Naive thymus-derived CD8-positive, alpha-beta T cell (primary cell): ENCODE measurements at places on chromosomes 2 and 18. TPM values are rescaled to one million over a fixed set of nuclear protein-coding genes. Genes with fewer than 3 reads are reported as not detected.

GRCh38 chr2:231361701-231362554, 33.6 kb upstream of the B3GNT7 start:
- H3K4me3 ChIP-seq = no peak overlapping the region
- H3K4me1 ChIP-seq = peaks cover 25% of the 10 kb centered on the region
- H3K27me3 ChIP-seq = no peaks in the 10 kb centered on the region
- H3K27ac ChIP-seq = peak overlapping the region; percentile 71

GRCh38 chr18:79481046-79481790, 85.5 kb downstream of the NFATC1 start:
- H3K27ac ChIP-seq = no peak overlapping the region
- no peaks in the 10 kb centered on the region for H3K27me3 ChIP-seq
- peaks cover 16% of the 10 kb centered on the region for H3K36me3 ChIP-seq

- H3K36me3 ChIP-seq = no peaks in the 10 kb centered on the region
- H3K4me1 ChIP-seq = no peaks in the 10 kb centered on the region
- H3K27ac ChIP-seq = no peak overlapping the region
- no peak overlapping the region for H3K4me3 ChIP-seq
- no peak for DNase-seq
Measured at GRCh38 chr2:158699323-158699722, 95.8 kb upstream of the DAPL1 start.

DNA sequence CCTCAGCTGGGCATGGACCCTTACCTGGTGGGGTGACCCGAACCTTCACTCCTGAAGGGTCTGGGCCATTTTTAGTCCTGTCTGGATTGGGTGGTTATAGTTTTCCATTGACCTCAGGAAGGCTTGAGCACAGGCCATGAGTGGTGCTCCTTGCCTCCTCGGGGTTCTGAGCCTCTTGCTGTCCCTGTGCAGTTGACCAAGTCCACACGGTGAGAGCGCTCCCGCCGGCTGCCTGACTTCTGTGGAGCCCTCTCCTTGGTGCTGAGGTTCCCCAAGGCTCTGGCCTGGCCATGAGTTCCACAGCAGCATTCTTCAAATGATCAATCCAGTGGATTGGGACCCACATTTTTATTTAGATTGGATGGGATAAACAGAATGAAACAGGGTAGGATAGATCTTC, 159.5 kb downstream of the SEPTIN10 start:
- H3K36me3 ChIP-seq = peaks cover 26% of the 10 kb centered on the region
- no peak for DNase-seq
- no peaks in the 10 kb centered on the region for H3K27me3 ChIP-seq
- no peak overlapping the region for H3K4me3 ChIP-seq
- no peak overlapping the region for H3K27ac ChIP-seq

DNA sequence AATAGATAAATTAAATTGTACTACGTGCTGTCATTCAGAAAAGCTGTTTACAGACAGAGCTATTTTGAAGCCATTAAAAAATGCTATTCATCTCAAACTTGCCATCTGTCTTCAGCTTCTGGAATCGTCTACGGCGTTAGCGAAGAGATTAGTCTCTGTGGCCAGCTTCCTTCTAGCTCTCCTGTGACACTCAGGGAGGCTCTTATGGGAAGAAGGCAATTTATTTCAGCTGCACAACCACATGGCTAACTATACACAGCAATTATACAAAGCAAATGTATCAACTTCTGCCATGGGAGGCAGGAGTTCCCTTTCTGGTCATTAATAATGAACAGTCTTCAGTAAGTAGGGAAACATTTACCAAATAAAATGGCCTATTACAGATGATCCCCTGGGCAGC, 6.3 kb downstream of the CTAGE1 start:
- no peak overlapping the region for H3K4me3 ChIP-seq
- H3K36me3 ChIP-seq = no peaks in the 10 kb centered on the region
- H3K4me1 ChIP-seq = peaks cover 14% of the 10 kb centered on the region
- H3K27ac ChIP-seq = no peak overlapping the region

Gene MDH1B
- 0.60 TPM for total RNA-seq
